Right lobe of liver (tissue), 6 donors: ENCODE measurements at places on chromosomes 12 and 14.
A peak's percentile ranks its signal among the peaks of the same experiment; 100 is the strongest.

GRCh38 chr12:55694651-55695050, 13.1 kb downstream of the ITGA7 start:
- DNase-seq = no peak

GRCh38 chr12:44260581-44260980, 424.7 kb downstream of the TMEM117 start:
- DNase-seq = no peak

- DNase-seq = no peak
Observed at GRCh38 chr14:102415671-102416070, 52.9 kb downstream of the TECPR2 start.

- no peak for DNase-seq
Observed at GRCh38 chr12:102010265-102010994, 51.4 kb downstream of the WASHC3 start.

- DNase-seq = no peak
Observed at GRCh38 chr12:67525617-67525884, 123.0 kb upstream of the DYRK2 start.

DNA sequence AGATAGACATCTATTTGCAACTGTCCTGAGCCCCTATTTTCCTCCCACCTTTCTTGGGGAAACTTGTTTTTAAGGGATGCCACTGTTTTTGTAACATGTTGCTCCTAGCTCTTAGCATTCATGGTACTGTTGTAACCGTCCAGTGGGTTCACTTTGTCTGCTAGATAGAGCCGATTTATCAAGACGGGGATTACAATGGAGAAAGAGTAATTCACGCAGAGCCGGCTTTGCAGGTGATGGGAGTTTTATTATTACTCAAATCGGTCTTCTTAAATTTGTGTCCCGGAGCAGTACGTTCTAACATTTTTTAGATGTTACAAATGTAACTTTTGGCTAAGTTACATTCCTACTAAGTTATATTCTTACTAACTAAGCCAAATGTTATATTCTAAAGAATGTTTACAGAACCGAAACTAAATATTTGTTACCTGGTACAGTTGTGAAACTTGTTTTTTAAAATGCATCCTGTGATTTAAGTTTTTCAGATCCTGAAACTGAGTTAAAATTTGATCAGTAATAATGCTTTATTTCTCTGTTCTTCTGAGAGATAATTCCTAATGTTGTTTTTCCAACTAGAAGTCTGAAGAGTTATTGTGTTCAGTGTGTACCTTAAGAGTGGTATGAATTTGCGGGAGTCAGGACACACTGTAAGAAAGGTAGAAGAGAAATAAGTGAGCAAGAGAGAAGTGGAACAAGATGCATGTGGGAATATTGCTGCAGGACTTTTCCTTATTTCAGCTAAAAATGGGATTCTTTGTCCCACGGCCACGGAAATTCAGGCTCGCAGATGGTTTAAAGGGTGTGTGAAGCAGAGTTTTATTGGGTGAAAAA, 20.6 kb upstream of the CLEC2D start:
- no peak for DNase-seq

- no peak for DNase-seq
Observed at GRCh38 chr14:36302823-36303222, 17.6 kb downstream of the MBIP start.

DNA sequence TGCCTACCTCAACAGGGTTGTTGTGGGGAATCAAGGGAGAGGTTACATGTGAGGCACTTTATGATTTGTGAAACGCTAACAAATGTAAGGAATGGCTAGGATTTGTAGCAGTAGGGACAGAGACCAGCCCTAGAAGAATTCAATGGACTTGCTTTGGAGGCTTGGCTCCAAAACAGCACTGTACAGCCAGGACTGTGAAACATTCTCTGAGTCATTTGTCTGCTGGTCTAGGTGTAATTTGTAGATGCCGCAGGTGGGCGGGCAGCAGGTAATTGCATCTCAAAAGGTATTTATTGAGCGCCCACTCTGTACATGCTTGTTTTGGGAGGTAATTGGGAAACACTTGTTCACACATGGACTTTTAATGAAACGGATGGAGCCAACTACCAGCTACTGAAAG, 11.4 kb downstream of the SLC7A8 start:
- DNase-seq = no peak

DNA sequence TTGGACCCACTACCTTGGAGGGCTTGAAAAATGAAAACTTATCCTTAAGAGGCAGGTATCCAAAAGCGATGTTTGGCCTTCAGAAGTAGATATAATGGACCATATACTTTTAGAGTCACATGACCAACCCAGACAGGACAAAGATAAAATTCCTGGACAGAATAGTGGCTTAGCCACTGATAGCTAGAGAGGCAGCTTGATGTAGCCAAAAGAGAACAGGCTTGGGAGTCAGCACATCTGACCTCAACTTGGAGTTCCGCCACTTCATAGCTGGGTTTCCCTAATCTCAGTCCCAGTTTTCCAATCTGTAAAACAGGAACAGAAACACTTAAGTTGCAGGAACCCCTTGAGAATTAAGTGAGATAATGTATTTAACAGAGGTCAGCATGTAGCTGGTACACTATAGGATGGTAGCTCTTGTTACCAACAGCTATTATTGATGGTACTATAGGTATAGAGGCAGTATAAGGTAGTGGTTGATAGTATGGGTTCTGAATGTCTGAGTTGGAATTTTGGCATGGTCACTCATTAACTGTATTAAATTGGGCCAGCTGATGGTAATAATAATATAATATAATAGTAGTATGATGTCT, 63.2 kb upstream of the USP44 start:
- no peak for DNase-seq

DNA sequence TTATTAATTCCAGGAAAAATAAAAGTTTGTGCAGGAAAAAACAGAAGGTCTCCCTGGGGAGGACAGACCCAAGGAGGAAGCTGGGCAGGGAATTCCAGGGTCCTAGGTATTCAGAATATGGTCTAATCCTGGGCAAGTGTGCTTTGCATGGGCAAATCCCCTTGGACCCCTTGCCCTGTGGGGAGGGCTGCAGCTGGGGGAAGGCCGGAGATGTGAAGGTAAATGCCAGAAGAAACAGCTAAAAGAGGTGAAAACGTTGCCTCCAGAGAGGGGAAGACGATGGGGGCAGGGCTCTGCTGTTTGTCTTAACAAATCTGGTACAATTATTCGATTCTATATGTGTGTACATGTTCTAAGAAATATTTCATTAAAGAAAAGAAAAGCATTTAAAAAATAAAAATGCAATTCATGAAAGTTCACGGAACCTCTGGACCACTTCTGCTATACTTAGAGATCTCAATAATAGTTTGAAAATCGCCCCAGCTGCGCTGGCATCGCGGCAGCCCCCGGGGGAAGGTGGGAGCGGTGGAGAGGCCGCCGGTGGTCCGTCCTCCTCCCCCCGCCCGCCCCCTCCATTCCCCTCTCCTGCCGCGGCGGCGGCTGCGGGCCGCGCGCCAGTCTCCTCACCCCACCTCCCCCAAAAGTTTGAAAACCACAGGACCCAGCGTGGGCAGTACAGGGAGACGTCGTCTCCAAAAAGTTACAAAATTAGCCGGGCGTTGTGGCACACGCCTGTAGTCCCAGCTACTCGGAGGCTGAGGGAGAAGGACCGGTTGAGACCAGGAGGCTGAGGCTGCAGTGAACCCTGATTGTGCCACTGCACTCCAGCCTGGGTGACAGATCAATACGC, 1.5 kb upstream of the PRPF40B start:
- DNase-seq = no peak

DNA sequence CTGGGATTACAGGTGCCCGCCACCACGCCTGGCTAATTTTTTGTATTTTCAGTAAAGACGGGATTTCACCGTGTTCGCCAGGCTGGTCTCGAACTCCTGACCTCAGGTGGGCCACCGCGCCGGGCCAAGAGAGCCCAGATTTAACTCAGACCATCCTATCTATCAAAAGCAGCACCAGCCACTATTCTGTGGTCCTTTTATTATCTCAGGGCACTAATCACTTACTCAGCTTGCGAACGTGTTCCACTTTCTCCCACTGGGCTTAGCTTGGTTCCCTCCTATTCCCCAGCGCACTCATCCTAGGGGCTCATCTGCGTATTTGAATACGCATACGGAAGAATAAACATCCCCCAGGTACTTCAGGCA, 16.2 kb upstream of the AACS start:
- no peak for DNase-seq

DNA sequence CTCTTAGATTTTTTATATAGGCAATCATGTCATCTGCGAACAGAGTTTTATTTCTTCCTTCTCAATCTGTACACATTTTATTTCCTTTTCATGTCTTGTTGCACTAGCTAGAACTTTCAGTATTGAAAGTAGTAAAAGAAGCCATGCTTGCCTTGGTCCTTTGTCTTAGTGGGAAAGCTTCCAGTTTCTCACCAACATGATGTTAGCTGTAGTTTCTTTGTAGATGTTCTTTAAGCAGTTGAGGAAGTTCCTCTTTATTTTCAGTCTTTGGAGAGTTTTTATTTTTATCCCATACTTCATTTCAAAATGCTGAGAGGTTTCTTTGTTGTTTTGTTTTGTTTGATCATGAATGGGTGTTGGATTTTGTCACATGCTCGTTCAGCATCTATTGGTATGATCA, 12.7 kb upstream of the RIMKLB start:
- no peak for DNase-seq

DNA sequence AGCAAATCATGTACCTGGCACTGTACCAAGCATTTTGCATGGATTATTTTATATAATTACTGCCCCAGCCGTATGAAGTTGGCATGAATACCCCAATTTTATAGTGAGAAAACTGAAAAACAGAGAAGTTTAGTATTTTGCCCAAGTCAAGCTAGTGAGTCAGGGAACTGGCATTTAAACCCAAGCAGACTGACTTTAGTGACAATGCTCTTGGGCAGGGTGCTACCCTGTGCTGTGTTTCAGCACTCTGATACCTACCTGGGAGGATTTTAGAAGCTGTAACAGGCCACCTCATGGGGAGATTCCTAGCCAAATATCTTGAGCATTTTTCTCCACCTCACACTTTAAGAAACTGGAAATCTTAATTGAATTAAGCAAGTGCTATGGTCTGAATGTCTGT, 98.1 kb upstream of the MAX start:
- DNase-seq = no peak

- no peak for DNase-seq
Observed at GRCh38 chr12:69931569-69931968, 106.5 kb downstream of the MYRFL start.

- peak; percentile 80 for DNase-seq
Observed at GRCh38 chr14:55556929-55557623, 22.9 kb upstream of the KTN1 start.

DNA sequence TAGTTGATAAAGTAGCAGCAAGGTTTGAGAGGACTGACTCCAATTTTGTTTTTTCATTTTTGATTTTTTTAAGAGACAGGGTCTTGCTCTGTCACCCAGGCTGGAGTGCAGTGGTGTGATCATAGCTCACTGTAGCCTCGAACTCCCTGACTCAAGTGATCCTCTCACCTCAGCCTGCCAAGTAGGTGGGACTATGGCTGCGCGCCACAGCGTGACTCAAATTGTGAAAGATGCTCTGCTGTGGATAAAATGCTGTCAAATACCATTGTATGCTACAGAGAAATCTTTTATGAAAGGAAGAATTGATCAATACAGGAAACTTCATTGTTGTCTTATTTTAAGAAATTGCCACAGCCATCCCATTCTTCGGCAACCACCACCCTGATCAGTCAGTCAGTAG, 48.3 kb downstream of the SCN8A start:
- no peak for DNase-seq

- DNase-seq = no peak
Observed at GRCh38 chr14:66401449-66402095, 84.6 kb upstream of the CCDC196 start.

DNA sequence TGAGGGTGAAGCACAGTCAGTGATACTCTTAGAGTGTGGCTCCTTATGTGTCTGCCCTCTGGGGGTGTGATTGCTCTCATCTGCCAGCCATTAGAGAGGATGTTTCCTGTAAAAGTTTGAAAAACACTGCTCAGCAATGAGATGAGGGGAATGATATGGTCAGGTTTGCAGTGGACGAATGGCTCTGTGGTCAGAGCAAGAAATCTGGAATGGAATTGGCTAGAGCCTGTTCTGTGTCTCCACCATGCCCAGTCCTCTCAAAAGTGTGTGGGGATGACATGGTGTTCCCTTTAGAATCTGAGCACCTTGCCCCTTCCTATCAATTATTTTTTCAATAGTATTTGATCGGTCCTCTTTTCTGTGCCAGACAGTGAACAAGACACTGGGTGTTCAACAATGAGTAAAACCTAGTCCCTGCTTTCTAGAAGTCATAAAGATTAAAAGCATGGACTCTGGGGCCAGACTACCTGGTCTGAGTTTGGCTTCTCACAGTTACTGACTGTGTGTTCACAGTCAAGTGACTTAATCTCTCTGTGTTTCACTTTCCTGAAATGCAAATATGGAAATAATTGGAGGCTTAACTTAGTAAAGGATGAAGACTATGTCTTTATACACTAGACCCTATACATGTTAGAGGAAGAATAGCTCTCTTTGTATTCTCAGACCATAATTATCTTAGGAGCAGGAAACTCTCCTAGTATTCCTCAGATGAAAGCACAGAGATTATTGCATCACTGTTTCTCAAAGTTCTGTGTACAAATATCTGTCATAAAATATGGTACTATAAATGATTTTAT, 1.6 kb downstream of the ACSS3 start:
- DNase-seq = no peak

DNA sequence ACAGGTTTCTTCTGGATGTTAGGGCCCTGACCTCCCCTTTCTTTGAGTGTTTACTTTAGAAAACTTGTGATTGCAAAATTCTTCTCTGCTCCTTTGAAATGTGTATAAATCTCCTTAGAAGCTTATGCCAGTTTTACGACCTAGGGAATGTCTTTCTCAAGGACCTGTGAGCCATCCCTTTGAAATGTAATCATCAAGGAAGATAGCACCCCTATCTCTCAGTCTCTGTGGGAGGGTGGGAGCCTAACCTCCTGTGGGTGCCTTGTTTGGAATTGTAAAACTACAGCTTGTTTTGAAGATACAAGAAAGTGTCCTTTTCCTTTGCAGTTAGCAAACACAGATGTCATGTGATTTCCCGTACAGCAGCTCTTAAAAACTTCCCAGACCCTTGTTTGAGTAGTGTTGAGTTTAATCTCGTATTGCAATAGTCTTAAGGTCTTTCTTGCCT, 3.3 kb downstream of the OR10AD1 start:
- DNase-seq = no peak

- no peak for DNase-seq
Observed at GRCh38 chr14:50263321-50263720, 31.9 kb upstream of the SOS2 start.

DNA sequence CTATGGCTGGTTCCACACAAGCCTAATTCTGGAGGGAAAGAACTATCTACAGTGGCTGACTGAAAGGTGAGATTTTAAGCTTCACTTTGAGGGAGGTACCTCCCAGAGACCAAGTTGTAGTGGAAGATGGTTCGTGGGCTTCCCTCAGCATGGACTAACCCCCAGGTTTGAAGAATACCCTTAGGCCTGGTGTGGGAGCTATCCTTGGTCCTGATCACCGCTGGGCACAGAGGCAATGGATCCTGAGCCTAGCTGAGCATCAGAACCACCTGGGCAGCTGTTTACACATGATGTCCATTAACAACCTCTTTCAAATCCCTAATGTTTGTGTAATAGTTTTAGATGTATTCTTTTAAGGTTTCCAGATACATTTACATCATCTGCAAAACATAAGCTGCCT, 10.3 kb downstream of the DAO start:
- DNase-seq = no peak
